CD4-positive, alpha-beta T cell (primary cell): ENCODE measurements at places on chromosomes 1 and 21.
A peak's percentile ranks its signal among the peaks of the same experiment; 100 is the strongest.

DNA sequence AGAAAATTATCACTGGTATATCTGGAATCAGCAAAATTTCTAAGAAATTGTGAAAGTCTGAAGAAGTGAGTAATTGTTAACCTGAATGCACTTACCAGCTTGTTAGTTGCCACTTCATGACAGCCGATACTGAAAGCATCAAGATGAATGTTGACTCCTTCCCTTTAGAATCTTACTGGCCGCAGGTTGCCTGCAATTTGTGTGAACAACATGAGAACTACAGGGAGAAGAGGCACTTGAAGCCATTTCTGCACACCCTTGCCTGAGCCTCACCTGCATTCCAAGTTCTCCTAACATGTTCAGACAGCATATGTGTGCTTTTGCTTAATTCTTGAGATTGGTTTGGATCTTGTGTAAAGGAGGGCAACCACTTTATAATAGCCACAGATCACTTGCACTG is 59.2 kb upstream of the SSX2IP start:
- DNase-seq, result no peak

DNA sequence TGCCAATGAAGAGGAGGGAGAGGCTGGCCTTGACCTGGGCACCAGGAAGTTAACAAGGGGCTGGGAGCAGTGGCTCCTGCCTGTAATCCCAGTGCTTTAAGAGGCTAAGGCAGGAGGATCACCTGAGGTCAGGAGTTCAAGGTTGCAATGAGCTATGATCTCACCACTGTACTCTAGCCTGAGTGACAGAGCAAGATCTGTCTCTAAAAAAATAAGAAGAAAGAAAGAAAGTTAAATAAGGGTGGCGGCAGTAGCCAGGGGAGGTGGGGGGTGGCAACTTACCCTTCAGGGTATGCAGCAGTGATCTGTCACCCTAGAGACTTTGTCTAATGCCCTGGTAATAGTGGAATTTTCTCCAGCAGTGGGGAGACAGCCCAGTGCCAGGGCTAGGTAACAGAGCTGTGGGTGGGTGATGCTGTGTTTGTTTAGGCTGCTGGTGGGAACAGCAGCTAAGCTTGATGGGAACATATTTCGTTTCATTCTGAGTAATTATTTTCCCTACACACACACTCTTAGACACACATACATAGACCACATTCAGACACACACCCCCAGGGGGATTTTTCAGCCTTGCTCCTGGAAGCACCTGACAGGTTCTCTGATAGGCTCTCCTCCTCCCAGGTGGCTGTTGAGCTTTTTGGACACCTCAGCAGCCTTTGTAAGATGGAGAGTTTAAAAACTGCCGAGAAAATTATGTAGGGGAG is 11.3 kb upstream of the SYT6 start:
- DNase-seq, result no peak

- DNase-seq, result no peak
Measured at GRCh38 chr1:221548942-221549341, 192.9 kb downstream of the DUSP10 start.

DNA sequence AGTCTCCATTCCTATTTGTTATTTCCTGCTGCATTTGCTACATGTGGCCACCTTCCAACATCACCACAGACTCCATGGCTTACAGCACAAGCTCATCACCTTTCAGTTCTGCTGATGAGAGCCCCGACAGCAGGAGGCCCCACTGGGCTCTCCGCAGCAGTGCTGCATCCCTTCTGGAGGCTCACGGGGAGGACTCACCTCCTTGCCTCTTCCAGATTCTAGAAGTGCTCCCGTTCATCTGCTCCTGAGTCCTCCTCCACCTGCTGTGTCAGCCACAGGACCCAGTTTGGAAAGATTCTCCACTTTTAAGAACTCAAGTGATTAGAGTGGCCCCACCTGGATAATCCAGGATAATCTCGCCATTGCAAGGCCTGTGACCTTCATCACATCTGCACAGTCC is 167.6 kb downstream of the PCBP3 start:
- no peak for DNase-seq

DNA sequence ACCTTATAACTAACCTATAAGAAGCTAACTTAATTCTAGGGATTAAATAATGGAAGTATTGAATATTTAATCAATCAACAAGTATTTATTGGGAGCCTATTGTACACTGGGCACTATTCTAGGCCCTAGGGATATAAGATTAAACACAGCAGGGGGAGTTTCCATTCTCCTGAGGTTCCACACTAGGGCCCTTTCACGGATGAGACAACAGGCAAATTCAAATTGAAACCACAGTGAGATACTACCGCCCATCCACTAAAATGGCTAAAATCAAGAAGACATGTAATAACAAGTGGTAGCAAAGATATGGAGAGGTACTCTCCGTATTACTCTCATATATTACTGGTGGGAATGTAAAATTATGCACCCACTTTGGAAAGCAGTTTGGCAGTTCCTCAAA is 674.4 kb downstream of the KIF26B start:
- no peak for DNase-seq

- DNase-seq, result no peak
Measured at GRCh38 chr1:223019256-223019655, 123.8 kb downstream of the TLR5 start.

GRCh38 chr1:22815421-22816066 is 104.9 kb downstream of the EPHB2 start:
- DNase-seq, result no peak

- DNase-seq, result peak; percentile 21
Measured at GRCh38 chr1:93716941-93717368, 35.3 kb upstream of the BCAR3 start.

- no peak for DNase-seq
Measured at GRCh38 chr1:39656391-39656790, 15.5 kb downstream of the NT5C1A start.

- DNase-seq, result no peak
Measured at GRCh38 chr1:1162597-1163537, 10.8 kb upstream of the TTLL10 start.

- DNase-seq, result no peak
Measured at GRCh38 chr1:17218939-17219338, 14.0 kb downstream of the PADI1 start.

GRCh38 chr1:163195728-163196448 is 6.8 kb downstream of the RGS5 start:
- no peak for DNase-seq

GRCh38 chr1:212498283-212499040 is 65.7 kb downstream of the NENF start:
- DNase-seq, result no peak

DNA sequence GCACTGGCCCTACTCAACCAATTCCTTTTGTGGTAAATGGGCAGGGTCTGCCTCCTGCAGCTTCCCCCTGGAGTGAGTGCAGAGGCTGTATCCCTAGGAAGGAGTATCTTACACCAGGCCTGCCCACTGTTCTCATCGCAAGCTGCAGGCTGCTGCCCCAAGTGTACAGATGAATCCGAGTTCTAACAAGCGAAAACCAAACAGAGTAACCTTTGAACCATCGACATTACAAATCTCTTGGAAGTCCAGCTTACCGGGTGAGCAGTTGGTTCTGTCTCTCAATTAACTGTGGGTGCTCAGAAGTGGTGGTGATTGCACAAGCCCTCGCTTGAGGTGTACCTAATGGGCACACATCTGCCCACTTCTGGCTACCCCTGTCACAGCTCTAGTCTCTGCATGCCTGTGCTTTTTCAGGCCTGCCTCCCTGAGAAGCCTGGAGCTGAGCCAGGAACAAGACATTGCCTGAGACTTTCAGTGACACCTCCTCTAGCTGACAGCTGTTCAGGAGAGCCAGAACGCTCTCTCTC is 22.7 kb downstream of the INAVA start:
- no peak for DNase-seq
